ENCODE measurements at places on chromosomes 5 and 9.

DNA sequence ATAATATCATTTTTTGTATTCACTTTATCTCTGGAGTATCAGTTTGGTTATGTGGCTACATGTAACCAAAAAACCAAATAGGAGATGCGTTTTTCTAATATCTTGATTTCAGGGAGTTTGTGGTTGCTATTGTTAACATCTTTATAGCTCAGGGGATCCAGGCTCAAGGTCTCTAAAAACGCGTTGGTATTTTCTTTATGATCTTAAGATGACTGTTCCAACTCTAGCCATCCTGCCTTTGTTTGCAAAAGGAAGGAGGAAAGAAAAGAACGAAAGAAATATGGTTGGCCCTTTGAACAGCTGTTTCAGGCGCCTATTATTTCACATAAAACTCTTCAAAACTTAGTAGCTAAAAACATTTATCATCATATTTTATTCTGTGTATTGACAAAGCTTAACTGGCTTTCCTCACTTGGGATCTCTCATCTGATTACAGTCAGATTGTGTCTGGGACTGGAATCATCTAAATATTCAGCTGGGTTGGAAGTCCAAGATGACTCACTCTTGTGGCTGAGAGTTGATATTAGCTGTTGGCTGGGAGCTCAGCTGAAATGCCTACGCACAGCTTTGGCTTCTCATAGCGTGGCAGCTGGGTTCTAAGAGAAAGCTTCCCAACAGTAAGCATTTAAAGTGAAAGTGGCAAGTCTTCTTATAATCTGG is 60.1 kb downstream of the FAM174A start:
- no peak for DNase-seq

- no peak for DNase-seq
These were observed 201.2 kb downstream of the ADCY2 start for GRCh38 chr5:7597059-7597642.

GRCh38 chr5:100444961-100445360 is 90.2 kb upstream of the FAM174A start:
- no peak for DNase-seq

- peak; percentile 23 for DNase-seq
These were observed 1.3 kb downstream of the LRRC26 start for GRCh38 chr9:137168573-137168903.

DNA sequence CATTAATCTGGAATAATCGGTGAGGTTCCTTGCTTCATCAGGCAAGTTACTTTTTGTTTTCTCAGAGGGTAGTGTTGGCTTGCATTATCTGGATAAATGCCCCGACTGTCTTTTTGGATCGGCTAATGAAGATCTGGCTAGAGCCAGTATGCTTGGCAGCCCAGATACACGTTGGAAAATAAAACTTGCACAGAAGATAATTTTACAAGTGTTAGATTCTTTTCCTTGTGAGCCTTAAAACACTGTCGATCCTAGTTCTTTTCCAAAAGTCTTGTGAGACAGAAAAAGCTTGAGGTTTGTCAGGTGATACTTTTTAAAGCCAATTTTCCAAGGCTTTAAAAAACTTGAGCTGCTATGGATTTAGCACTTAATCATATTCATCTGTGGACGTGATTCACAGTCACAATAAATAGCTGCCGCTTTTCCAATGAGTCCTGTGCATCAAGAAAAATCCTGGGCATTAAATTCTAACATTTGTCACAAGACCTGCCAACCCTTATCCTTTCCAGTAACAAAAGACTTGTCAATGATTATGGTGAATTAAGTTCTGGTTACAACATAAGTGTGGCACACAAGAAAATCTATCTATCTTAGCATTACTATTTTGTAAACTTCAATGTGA is 68.5 kb downstream of the PRLR start:
- DNase-seq: no peak

- DNase-seq: no peak
These were observed 141.9 kb upstream of the SLC12A2 start for GRCh38 chr5:127941646-127942045.
